ENCODE measurements at places on chromosomes 5 and 9. TPM values are rescaled to one million over a fixed set of nuclear protein-coding genes. Genes with fewer than 3 reads are reported as not detected.
A peak's percentile ranks its signal among the peaks of the same experiment; 100 is the strongest.

DNA sequence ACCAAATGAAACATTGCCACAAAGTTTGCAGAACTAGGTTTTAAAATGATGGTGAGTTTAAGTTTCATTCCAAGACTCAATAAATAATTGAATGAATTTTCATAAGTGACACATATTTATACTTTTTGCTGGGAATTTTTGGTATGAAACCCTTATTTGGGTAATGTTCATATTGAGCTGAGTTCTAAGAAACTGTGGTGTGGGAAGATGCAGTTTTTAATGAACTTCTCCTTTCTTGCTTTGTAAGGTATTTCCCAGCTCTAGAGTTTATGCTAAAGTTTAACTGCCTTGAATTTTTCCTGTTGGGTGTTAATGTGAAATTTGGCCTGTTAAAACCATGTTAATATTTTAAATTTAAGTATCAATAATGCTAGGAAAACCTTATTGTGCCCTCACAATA lies 15.1 kb downstream of the RABGAP1 start:
- no peak for DNase-seq

The REEP2 gene
- 7.6 TPM for total RNA-seq

- no peak for DNase-seq
Measured at GRCh38 chr5:79931409-79931808, 59.7 kb downstream of the MTX3 start.

DNA sequence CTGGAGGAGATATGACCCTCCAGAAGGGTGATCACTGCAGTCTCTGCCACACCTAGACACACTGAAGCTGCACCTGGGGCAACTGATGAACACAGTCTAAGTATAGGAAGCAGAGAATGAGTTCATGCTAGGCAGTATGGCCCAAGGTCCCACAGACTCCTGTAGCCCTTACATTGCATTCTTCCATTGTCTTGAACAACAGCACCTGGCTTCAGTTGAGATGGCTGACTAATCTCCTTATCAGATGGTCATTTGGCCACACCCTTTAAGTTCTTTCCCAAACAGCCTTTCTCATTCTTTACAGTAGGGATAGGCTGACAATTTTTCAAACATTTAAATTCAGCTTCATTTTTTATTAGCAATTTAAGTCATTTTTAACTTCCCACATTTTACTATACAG lies 23.1 kb downstream of the CENPK start:
- DNase-seq: no peak

GRCh38 chr9:83596899-83597504 lies 25.9 kb upstream of the IDNK start:
- peak; percentile 50 for DNase-seq

All from mucosa of gallbladder (tissue), 1 donor.